GM12892 (cell line): ENCODE measurements at places on chromosomes 6 and 20.
A peak's percentile ranks its signal among the peaks of the same experiment; 100 is the strongest.

DNA sequence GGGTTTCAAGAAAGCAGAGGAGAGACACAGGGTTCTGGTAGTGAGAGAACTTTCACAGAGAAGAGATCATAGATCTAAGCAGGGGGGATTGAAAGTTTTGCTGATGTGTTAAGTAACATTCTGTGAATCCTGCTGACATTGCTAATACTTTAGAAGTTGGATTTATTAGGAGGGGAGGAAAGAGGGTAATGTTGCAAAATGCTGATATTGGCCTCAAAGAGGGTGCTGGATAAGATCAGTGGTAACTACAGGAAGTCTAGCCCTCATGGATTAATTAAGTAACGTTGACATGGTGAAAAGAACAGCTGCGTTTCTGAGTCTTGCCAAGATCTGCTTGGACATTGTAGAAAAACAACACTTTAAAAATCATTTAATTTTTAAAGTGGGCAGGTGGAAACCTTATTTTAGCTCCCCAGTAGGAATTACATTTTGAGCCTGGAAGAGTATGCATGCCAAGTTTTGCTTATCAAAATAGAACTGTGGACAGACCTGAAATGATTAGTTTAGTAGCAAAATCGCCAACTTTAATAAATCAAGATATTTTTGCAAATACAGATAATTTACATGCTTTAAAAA, 606.0 kb upstream of the HTR1E start:
- DNase-seq: no peak

GRCh38 chr20:35369804-35370203, 42.0 kb downstream of the UQCC1 start:
- no peak for DNase-seq

DNA sequence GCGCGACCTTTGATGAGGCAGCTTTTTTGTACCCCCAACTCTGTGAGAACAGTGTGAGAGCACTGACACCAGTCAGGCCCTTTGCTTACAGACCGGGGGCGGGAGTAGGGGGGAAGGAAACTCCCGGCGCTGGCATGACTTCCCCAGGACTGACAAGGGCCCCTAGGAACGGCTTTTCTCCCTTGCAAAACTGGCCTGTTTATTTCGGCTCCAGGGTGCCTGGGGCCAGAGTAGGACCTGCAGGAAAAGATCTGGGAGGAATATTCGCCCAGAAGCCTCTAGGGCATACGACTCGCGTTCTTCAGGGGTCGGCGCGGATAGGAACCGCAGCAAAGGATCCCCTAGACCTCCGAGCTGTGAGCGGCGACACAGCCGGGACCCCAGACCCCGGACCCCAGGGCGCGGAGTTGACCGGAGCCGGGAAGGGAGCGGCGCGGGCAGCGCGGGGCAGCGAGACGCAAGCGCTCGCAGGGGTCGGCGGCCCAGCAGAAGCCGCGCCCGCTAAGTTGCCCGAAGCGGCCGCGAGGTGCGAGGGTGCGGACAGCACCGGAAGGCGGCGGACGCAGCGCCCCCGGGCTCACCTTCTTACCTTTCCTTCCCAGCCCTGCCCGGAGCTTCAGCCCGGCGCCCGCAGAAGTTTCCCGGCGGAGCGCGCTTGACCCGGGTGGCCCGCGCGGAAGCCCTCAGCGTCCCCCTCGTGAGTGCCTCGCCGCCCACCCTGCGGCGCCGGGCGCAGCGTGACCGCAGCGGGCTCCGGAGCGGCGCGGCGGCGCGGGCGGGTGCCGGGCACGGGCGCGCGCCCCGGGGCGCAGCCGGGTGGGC, at the start of gene POPDC3:
POPDC3 (minus strand) TSS at position 771 of the 822 bp plus-strand sequence. CDS start 18,105 bp downstream, outside the sequence.
- peak; percentile 16 for DNase-seq

- DNase-seq: no peak
Observed at GRCh38 chr20:14883324-14883723, 545.9 kb upstream of the FLRT3 start.
